ENCODE measurements at places on chromosomes 3 and 15.

- DNase-seq, result no peak
These were observed 50.6 kb upstream of the PHLDB2 start for GRCh38 chr3:111808439-111808838.

- DNase-seq, result no peak
These were observed 21.5 kb upstream of the MORF4L1 start for GRCh38 chr15:78850941-78851755.

GRCh38 chr3:78729946-78730345 is 1037.9 kb downstream of the ROBO1 start:
- DNase-seq, result no peak

GRCh38 chr3:48437812-48438211 is 2.1 kb downstream of the CCDC51 start:
- DNase-seq, result no peak

DNA sequence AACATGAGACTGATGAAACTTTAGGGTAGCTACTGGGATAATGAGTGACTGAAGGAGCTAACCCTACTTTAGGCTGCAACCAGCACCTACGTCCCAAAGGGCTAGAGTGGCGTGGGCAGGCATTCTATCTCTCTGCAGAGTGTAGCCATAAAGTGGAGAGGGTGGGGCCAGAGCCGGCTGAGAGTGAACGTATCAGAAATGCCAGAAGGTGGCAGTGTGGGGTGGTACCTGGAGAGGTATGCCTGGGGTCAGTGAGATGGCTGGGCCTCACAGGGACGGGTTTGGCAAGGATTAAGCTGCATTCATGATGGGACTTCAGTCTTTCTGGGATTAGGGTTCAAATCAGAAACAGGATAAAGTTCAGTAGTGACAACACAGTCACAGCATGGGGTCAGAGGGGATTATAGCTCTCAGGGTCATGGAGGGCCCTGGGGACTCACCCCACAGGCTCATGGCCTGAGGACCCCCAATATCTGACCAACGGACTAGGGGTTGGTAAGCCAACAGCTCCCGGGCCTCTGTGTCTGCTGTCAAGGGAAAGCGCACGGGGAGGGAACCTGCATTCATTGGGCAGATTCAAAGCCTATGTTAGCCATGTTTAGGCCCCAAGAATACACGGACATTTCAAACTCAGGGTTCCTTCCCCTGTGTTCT is 86.5 kb upstream of the FOXB1 start:
- DNase-seq, result peak; percentile 26

- no peak for DNase-seq
These were observed 55.1 kb upstream of the POLR2M start for GRCh38 chr15:57651445-57651844.
